ENCODE measurements at places on chromosomes 4 and X.
A peak's percentile ranks its signal among the peaks of the same experiment; 100 is the strongest.

GRCh38 chr4:20265726-20266125, 14.0 kb downstream of the SLIT2 start:
- no peak for ATAC-seq

GRCh38 chrX:112851161-112851779, 10.6 kb upstream of the AMOT start:
- ATAC-seq, result peak; percentile 62

DNA sequence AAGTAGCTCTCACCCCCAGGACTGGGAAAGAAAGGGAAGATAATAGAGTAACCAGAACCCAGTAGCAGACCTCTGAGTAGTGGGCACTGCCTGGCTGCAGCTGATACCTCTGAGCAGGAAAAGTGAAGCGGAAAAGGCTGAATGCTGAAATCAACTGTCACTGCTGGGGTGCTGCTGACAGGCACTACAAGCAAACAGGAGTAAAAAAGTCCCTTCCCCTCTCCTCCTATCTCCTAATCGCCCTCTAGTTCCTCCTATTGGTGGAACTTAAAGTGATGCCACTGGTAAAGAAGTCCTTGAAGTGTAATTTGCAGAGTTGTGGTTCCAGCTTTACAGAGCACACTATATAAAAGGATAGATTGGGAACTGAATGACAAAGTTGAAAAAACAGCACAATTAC, 32.8 kb upstream of the GLRB start:
- no peak for ATAC-seq

DNA sequence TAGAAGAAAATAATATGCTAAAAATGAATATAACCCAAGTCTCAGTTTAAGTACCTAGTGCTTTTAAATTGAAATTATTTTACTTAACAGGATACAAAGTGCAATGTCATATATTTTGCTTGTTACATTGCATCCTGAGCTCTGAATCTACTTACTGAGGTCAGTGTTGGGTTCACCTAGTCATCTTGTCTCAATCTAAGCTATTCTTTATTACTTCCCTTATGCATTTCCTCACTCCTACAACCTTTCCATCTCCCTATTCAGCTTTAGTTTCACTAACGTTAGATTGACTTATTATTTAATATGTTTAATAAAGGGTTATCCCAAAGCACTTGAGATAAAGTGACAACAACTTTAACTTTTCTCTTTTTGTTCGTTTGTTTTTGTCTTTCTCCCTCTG, 483.7 kb downstream of the FSTL5 start:
- no peak for ATAC-seq

DNA sequence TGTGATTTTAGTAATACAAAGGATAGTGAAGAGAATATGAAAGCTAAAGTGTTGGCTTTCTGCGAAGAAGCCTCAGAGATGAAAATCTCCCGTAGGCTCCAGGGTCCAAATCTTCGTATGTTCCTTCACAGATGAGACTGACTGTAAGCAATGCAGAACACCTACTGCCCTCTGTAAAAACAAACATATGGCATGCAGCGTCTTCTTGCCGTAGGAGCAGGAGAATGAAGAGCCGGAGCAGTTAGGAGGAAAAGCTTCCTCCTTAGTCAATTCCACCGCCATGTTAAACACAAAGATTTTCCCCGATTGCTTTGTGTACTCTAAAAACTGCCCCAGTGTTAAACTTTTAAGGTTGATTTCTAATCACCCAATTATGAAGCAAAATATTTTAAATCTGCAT, 22.5 kb downstream of the RWDD4 start:
- no peak for ATAC-seq

DNA sequence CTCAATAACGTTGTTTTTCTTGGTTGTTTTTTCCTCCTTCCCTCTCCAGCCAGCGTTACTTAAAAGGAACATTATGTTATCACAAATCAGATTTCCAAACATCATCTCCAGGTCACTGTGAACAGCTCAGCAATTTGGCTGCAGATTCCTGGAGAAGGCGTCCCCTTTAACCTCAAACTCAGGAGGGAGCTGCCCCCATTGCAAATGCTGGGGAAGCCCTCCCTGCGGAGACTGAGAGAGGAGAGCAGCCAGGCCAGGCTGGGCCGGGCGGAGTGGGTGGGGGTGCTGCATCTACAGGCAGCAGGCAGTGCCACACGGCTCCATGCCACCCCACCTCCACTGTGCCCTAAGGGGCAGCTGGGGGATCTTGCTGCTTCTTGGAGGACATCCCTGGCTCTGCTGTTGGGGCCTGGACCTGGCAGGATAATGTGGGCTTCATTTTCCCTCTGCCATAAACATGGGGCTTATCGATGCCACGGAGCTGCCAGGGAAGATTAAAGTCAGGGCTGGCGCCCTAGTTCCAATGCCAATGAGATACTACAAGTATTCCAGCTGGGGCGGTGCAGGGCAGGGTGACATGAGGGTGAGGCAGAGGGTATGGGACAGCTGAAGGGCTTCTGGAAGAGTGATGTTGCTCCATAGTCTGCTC, 148.8 kb downstream of the PJA1 start:
- no peak for ATAC-seq

- no peak for ATAC-seq
Observed at GRCh38 chrX:18291006-18291545, 63.4 kb downstream of the SCML2 start.

- ATAC-seq, result no peak
Observed at GRCh38 chrX:83984961-83985360, 124.0 kb downstream of the CYLC1 start.

- ATAC-seq, result no peak
Observed at GRCh38 chrX:6227453-6227835, 1.2 kb downstream of the NLGN4X start.

All from activated T-helper 17 cell treated with anti-CD3 and anti-CD28 coated beads, Interleukin-2, amount 50 U/mL, for 72 hours (primary cell).